ENCODE measurements at places on chromosomes 16 and 17. TPM values are rescaled to one million over a fixed set of nuclear protein-coding genes. Genes with fewer than 3 reads are reported as not detected.

Gene ASB16
- not detected for total RNA-seq

DNA sequence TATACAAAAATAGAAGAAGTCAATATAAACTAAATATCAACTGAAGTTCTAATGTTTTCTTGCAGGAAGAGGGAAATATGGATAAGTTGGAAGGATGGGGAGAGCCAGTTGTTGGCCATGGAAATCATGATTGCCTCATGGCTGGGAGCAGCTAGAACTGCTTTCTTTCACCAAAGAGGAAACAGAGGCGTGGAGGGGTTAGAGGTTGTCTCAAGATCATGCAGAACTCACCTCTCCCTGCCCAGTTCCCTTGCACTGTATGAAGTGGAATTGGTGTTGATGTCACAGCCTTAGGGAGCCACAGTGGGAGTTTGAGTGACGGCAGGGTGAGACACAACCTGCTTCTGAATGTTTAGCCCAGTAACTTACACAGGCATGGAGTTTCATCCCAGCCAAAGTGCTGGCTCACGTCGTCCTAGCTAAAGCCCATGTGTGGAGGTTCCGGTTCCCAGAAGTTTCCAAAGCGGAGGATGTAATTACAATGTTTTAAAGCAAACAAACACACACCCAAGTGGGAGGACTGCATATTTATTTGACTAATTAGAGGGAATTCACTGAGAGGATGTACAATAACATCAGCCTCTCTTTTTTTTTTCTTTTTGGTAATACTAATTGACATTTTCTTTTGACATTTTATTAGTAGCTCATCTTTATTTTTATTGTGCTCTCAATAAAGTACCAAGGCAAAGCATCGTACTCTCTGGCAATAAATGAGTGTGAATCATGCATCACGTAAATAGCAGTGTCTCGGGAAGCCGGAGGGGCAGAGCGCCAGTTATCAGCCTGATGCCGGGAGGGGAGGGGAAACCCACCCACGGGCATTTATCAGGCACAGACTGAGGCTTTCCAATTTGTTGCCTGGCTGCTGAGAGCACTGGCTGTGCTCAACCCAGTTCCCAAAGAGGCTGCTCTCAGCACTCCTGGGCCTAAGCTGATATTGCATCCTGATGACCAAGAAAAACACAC, 118.7 kb upstream of the CDH5 start:
- no peaks in the 10 kb centered on the region for H3K4me1 ChIP-seq
- no peaks in the 10 kb centered on the region for H3K36me3 ChIP-seq
- DNase-seq = no peak
- no peak overlapping the region for H3K4me3 ChIP-seq

GRCh38 chr16:54281535-54282201, 4.9 kb downstream of the IRX3 start:
- H3K27ac ChIP-seq = no peak overlapping the region
- peaks cover 15% of the 10 kb centered on the region for H3K4me1 ChIP-seq
- no peak overlapping the region for H3K4me3 ChIP-seq
- no peak for DNase-seq
- H3K27me3 ChIP-seq = peaks cover 58% of the 10 kb centered on the region

- H3K36me3 ChIP-seq = no peaks in the 10 kb centered on the region
Observed at GRCh38 chr16:79182616-79183015, 417.9 kb downstream of the MAF start.

DNA sequence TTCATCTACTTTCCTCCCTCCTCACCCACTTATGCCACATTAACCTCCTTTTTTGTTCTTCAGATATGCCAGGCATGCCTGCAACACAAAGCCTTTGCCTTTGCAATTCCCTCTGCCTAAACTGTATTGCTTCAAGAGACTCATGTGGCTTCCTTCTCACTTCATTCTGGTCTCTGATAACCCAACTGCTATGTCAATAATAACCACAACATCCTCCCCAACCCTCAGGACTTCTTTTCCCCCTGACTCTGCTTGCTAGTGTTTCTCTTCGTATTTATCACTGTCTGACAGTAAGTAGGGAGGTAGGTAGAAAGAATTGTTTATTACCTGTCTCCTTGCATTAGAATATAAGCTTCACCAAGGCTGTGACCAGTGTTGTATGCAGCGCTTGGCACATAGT, 22.4 kb downstream of the RBL2 start:
- H3K27ac ChIP-seq = no peak overlapping the region
- peaks cover 28% of the 10 kb centered on the region for H3K4me1 ChIP-seq
- peaks cover 69% of the 10 kb centered on the region for H3K36me3 ChIP-seq
- no peak overlapping the region for H3K4me3 ChIP-seq
- no peaks in the 10 kb centered on the region for H3K27me3 ChIP-seq
- DNase-seq = no peak

Gene POLR2C
- 56.6 TPM for total RNA-seq

Gene SLC35G6
- total RNA-seq = not detected

- H3K36me3 ChIP-seq = no peaks in the 10 kb centered on the region
- H3K4me1 ChIP-seq = peaks cover 25% of the 10 kb centered on the region
- peaks cover 14% of the 10 kb centered on the region for H3K27me3 ChIP-seq
Observed at GRCh38 chr16:58503863-58504688, 4.1 kb downstream of the NDRG4 start.

- DNase-seq = no peak
- H3K4me1 ChIP-seq = no peaks in the 10 kb centered on the region
- no peak overlapping the region for H3K4me3 ChIP-seq
- peaks cover 5% of the 10 kb centered on the region for H3K27me3 ChIP-seq
- no peaks in the 10 kb centered on the region for H3K36me3 ChIP-seq
Observed at GRCh38 chr17:58789831-58790230, 34.2 kb downstream of the PPM1E start.

Gene CPHXL2
- total RNA-seq = not detected

DNA sequence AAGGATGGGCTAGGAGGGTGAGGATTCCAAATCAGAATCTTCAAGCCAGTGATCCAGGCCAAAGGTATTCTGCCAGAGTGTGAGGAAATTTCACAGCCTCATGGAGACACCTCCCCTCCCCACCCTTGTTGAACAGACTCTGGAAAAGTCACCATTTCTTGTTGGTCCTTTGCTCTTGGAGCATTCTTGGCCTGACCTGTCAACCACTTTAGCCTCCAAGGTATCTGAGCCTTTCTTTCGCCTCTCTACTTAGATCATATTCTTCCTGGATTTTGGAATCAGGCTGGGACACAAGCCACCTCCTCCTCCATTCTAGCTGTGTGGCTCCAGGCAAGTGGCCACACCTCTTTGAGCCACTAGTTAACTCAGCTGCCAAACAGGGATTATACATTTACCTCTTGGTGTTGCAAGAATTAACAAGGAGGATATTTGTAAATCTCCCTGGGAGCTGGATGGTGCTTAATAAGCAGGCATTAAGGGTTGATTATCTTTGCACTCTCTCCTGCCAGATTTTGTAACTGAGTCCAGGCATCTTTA, 193.5 kb downstream of the WWOX start:
- no peak for DNase-seq
- H3K4me1 ChIP-seq = no peaks in the 10 kb centered on the region
- H3K27me3 ChIP-seq = no peaks in the 10 kb centered on the region
- H3K4me3 ChIP-seq = no peak overlapping the region
- no peaks in the 10 kb centered on the region for H3K36me3 ChIP-seq

DNA sequence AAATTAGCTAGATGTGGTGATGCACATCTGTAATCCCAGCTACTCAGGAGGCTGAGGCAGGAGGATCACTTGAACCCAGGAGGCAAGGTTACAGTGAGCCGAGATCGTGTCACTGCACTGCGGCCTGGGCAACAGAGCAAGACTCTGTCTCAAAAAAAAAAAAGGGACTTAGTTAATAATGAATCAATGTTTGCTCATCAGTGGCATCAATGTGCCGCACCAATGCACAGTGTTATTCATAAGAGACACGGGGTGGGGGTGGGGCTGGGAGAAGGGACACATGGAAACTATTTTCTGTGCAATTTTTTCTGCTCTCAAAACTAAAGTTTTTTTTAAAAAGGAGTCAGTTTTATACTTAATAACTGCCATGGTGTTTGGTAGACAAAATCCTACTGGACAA, 6.8 kb upstream of the ATP2C2 start:
- peaks cover 10% of the 10 kb centered on the region for H3K27me3 ChIP-seq
- H3K27ac ChIP-seq = no peak overlapping the region
- no peak overlapping the region for H3K4me3 ChIP-seq
- DNase-seq = no peak
- no peaks in the 10 kb centered on the region for H3K36me3 ChIP-seq

DNA sequence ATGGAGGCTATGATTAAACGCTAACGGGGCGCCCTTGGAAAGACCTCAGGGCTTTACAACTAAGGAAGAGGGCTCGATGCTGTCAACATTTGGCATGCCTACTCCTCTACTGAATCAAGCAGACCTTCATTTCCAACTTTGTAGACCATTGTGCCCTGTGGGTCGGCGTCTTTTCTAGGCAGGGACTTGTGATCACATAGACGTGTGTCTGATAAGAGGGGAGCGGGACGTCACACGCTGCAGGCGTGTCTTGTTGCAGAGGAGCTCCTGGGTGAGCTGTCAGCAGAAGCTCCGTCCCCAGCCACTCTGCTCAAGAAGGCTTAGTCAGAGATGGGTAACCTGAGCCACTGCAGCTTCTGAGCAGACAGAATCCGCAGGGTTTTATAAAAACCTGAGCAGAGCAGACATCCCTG, 2.8 kb downstream of the MAPK8IP3 start:
- no peak for DNase-seq
- peaks cover 34% of the 10 kb centered on the region for H3K36me3 ChIP-seq
- H3K27me3 ChIP-seq = no peaks in the 10 kb centered on the region
- H3K4me1 ChIP-seq = peaks cover 63% of the 10 kb centered on the region
- no peak overlapping the region for H3K4me3 ChIP-seq

Gene NOG
- total RNA-seq = not detected

Gene TPSB2
- total RNA-seq = not detected

DNA sequence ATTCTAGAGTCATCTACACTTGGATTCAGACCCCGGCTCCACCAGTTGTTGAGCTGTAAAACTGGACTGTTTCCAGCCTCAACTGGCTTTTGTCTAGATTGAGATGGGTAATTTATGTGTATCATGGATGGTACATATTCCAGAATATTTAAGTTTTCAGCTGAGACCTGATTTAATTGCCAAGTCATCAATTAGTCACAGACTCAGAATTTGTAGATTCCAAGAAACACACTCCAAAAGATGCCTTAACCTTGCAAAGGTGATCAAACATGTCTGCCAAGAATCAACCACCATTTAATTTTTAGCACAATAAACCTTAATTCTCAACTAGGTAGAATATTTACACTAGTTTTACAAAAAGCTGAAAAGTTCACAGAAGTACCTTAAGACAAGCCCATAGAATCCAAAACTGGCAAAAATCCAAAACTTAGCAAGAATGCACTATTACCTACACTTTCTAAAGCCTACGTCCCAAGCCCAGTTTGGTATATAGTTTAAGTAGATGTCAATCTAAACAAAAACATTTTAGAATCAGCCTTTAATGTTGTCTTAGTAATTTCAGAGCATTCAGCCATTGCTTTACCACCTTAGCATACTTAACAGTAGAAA, 17.7 kb downstream of the SIAH1 start:
- peaks cover 5% of the 10 kb centered on the region for H3K36me3 ChIP-seq
- no peak for DNase-seq
- H3K4me1 ChIP-seq = peaks cover 61% of the 10 kb centered on the region

DNA sequence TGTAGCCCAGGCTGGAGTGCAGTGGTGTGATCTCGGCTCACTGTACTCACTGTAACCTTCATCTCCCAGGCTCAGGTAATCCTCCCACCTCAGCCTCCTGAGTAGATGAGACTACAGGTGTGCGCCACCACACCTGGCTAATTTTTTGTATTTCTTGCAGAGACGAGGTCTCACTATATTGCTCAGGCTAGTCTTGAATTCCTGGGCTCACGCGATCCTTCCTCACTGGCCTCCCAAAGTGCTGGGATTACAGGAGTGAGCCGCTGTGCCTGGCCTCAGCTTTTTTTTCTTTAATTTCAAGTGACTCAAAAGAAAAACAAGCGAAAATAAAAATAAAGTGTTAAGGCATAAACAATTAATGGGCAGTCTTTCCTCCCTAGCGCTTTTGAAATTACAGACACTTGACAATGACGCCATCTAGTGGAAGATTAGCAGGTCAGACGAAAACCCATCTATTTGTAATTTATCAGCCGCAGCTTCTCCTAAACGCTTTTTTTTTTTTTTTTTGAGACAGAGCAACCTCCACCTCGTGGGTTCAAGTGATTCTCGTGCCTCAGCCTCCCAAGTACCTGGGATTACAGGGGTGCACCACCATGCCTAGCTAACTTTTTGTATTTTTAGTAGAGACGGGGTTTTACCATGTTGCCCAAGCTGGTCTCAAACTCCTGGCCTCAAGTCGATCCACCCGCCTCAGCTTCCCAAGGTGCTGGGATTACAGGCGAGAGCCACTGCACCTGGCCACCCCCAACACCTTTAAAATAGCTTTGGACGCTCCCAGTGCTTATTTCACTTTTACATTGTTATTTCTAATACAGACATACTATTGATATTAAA, 28.1 kb upstream of the PECAM1 start:
- H3K27ac ChIP-seq = no peak overlapping the region
- peaks cover 13% of the 10 kb centered on the region for H3K4me1 ChIP-seq
- no peaks in the 10 kb centered on the region for H3K27me3 ChIP-seq
- no peak overlapping the region for H3K4me3 ChIP-seq
- no peaks in the 10 kb centered on the region for H3K36me3 ChIP-seq
- DNase-seq = no peak

- H3K4me1 ChIP-seq = no peaks in the 10 kb centered on the region
- H3K4me3 ChIP-seq = no peak overlapping the region
- no peak for DNase-seq
- H3K36me3 ChIP-seq = peaks cover 25% of the 10 kb centered on the region
- no peak overlapping the region for H3K27ac ChIP-seq
Observed at GRCh38 chr16:70706948-70707465, 21.2 kb upstream of the MTSS2 start.

Gene ABCC12
- total RNA-seq = not detected

- DNase-seq = no peak
- peaks cover 39% of the 10 kb centered on the region for H3K36me3 ChIP-seq
- no peaks in the 10 kb centered on the region for H3K27me3 ChIP-seq
- H3K4me3 ChIP-seq = no peak overlapping the region
Observed at GRCh38 chr16:70736465-70737376, 50.9 kb upstream of the MTSS2 start.

DNA sequence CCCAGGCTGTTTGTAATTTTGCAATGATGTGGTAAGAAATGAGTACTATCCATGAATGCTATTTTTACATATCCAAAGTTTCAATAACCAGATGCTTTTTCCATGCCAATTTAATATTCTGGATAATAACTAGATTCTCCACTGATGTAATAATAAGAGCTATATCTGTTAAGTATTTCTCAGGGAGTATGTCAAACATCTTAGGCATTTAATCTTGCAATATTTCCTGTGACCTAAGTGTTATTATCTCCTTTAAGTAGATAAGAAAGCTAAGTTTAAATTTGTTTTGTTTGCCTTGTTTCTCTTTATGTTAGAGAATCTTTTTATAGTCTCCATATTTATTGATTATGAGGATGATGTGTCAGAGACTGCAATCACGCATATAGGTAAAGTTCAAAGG, 32.3 kb upstream of the HS3ST3A1 start:
- no peak overlapping the region for H3K4me3 ChIP-seq
- DNase-seq = no peak
- no peaks in the 10 kb centered on the region for H3K36me3 ChIP-seq

Gene OR4D1
- total RNA-seq = not detected

Gene SSTR5
- not detected for total RNA-seq

- no peak overlapping the region for H3K27ac ChIP-seq
- no peak for DNase-seq
- no peaks in the 10 kb centered on the region for H3K27me3 ChIP-seq
- H3K4me3 ChIP-seq = no peak overlapping the region
- peaks cover 18% of the 10 kb centered on the region for H3K4me1 ChIP-seq
Observed at GRCh38 chr17:60372790-60373483, 19.0 kb downstream of the USP32 start.

- H3K27me3 ChIP-seq = no peaks in the 10 kb centered on the region
- no peaks in the 10 kb centered on the region for H3K4me1 ChIP-seq
- no peak overlapping the region for H3K4me3 ChIP-seq
- no peak for DNase-seq
Observed at GRCh38 chr17:32795339-32795979, 81.5 kb downstream of the MYO1D start.

All from activated B cell treated with CpG ODN at 0.5 μM for 24 hours (primary cell).